ENCODE measurements at places on chromosomes 6 and 20. TPM values are rescaled to one million over a fixed set of nuclear protein-coding genes. Genes with fewer than 3 reads are reported as not detected.
A peak's percentile ranks its signal among the peaks of the same experiment; 100 is the strongest.

PRKN gene
- polyA plus RNA-seq = 0.19 TPM

- no peaks in the 10 kb centered on the region for H3K36me3 ChIP-seq
- H3K4me1 ChIP-seq = peaks cover 46% of the 10 kb centered on the region
- no peaks in the 10 kb centered on the region for H3K27me3 ChIP-seq
- no peak overlapping the region for H3K4me3 ChIP-seq
- peak overlapping the region; percentile 33 for H3K27ac ChIP-seq
These were observed 119.2 kb downstream of the ANKRD60 start for GRCh38 chr20:58109126-58109880.

DNA sequence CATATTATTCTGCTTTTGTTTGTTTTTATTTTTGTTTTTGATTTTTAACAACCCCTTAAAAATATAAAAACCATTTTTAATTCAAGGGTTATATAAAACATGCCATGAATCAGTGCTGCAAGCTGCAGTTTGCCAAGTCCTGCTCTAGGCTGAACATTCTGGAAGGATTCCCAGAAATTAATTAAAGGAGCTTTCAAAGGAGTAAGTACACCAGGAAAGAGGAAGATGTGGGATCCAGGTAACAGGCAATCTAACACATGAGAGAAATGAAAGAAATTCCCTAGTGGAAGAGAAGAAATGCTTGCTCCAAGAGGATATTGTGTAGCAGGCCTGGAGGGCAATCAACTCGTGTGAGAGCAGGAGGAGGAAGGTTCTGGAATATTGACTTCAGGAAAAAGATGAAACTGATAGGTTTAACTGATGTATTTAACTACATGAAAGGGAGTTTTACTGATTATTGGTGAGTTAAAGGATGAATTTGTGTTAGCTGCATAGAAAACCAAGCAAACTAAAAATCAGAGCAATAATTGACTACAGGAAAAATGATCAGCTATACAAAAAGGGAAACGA lies 146.0 kb upstream of the PHACTR1 start:
- no peaks in the 10 kb centered on the region for H3K36me3 ChIP-seq
- no peak overlapping the region for H3K4me3 ChIP-seq
- no peaks in the 10 kb centered on the region for H3K27me3 ChIP-seq
- H3K4me1 ChIP-seq = peaks cover 44% of the 10 kb centered on the region
- H3K27ac ChIP-seq = peak overlapping the region; percentile 50
- no peak for DNase-seq

DNA sequence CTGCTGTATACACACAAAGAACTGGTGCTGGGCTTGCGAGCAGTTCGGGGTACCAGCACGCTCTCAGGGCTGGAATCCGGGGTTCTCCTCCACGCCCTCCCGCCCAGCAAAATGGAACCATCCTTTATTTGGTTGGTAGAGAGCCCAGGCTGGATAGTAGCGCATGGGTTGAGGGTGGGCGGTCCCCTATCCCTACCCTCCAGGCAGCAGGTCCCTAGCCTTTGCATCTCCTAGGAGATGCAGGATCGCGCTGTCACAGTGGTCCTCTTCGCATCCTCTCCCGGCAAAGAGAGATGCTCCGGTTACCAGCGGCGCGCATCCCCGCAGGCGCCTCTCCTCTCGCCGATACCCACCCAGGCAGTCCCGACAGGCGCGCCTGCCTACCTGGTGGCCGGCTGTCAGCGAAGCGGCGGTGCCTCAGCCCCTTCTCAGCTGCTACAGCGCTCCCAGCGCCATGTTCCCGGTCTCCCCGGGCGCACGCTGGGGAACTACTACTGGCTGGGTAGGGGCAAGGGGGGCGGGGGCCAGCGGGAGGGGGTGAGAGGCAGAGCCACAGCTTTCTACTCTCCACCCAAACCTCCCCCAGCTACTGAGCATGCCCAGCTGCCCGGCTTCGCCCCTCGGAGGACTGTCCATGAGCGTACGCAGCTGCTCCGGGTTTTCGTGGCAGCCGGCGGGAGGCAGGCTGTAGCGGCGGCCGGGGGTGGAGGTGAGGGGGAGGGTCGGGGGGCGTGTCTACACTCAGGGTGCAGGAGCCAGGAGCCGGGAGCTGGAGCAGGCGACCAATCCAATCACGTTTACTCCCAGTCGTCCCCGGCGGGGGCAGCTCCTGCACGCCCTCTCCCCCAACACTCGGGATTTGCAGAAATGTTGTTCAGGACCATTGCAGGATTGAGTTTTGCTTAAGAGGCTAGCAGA lies at the start of gene PAK5:
PAK5 (minus strand) TSS at position 699 of the 918 bp plus-strand sequence. CDS start 194,748 bp downstream, outside the sequence.
- peaks cover 21% of the 10 kb centered on the region for H3K27me3 ChIP-seq
- no peak within 1 kb of the TSS for H3K27ac ChIP-seq
- H3K4me3 ChIP-seq = peak within 1 kb of the TSS; percentile 17
- peaks cover 9% of the 10 kb centered on the region for H3K4me1 ChIP-seq
- H3K36me3 ChIP-seq = no peaks in the 10 kb centered on the region
- no peak for DNase-seq

GRCh38 chr6:28910901-28911690 lies 12.7 kb downstream of the TRIM27 start:
- peak overlapping the region; percentile 58 for H3K27ac ChIP-seq
- H3K4me3 ChIP-seq = no peak overlapping the region
- peaks cover 16% of the 10 kb centered on the region for H3K36me3 ChIP-seq
- peaks cover 9% of the 10 kb centered on the region for H3K4me1 ChIP-seq

DNA sequence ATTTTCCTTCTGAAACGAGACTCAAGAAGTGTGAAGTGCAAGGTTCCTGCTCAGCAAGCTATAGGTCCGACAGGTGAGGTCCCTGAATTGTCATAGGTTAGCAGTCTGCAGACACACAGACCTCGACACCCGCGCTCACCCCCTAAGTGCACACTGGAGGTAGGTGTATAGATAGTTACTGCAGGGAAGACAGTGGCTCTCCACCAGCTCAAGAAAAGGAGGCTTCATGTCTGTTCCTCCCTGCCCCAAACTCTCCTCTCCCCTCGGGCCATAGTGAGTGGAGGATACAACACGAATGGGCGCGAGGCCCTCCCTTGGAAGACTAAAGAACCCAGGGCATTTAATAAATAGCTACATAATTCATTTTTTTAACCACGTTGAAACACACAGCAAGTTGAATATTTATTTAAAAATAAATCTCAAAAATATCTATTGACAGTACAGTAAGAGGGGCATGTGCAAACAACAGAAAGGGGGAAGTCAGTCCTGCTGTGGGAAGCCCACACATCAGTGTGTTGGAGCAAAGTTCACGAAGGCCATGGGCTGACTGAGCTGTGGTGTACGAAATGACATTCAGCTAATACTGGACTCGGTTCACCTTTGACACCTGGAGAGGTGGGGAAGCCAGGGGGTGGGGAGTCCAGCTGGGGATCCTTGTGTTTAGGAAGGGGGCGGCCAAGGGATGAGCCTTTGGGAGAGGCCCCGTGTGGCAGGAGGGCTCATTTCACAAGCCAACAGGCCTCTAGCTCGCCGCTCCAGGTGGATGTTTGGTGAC lies 10.7 kb downstream of the SPATA2 start:
- no peak for DNase-seq
- no peak overlapping the region for H3K27ac ChIP-seq
- no peak overlapping the region for H3K4me3 ChIP-seq
- no peaks in the 10 kb centered on the region for H3K27me3 ChIP-seq
- peaks cover 19% of the 10 kb centered on the region for H3K36me3 ChIP-seq

DNA sequence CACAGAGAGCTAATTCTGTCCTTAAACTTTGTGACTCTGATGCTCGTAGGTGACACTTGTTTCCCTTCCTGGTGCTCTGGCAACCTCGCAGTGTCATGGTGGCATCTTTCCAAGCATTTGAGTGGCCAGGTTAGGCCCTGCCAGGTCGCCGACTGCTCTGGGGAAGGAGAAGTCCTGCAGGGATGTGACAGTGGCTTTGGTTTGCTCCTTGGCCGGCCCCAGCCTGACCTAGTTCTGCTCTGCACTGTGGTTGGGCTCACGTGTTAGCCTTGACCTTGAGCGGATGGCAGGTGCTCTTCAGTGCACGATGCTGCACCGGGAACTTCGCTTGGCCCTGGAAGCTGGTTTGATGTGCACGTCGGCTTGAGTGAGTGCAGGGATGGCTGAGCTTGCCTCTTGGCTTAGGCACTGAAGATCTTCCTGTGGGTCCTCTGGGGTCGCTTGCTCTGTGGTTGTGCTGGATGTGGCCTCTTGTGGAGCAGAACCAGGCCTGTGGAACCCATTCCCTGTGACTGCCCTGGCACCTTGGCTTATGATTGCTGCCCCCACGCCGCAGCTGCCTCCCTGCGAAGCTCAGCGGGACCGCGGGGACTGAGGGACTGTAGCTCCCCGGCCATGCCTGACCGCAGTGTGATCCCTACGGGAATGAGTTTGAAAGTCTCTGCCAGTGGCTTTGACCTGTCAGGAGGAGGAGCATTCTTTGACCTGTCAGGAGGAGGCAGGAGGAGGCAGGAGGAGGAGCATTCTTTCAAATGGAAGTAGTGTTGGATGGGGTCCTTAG lies 8.7 kb downstream of the OSBPL2 start:
- H3K4me1 ChIP-seq = peaks cover under 1% of the 10 kb centered on the region
- H3K27ac ChIP-seq = no peak overlapping the region
- peaks cover 3% of the 10 kb centered on the region for H3K36me3 ChIP-seq
- no peak overlapping the region for H3K4me3 ChIP-seq
- no peaks in the 10 kb centered on the region for H3K27me3 ChIP-seq
- no peak for DNase-seq

DNA sequence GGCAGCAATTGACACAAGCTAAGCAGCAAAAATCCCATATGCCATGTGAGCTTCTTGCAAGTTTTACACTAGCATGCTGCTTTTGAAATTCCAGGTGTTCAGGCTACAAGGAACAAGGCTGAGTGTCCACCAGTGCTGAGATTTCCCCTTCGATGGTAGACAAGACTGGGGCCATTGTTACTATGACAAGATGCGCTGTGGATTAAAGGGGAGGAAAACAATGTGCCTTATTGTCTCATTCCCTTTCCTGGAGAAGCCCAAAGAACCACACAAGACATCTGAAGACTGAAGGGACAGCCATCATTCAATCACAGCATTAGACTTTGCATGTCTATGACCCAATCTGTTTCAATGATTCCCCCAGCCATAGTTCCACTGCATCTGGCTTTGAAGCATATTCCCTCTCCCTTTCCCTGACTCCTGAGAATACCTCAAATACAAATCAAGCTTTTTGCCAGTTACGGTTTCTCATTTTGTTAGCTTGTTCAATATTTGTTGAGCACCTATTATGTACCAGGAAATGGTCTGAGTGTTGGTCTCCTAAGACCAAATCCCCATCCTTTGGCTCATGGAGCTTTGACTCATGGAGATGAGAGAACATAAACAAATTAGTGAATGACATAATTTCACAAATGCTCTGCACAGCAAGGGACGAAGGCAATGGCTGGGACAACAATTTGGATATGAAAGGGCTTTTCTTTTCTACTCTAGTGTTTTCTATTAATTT lies 23.4 kb upstream of the SCGN start:
- DNase-seq = no peak
- H3K36me3 ChIP-seq = no peaks in the 10 kb centered on the region
- no peak overlapping the region for H3K4me3 ChIP-seq
- H3K27me3 ChIP-seq = peaks cover 4% of the 10 kb centered on the region
- H3K27ac ChIP-seq = no peak overlapping the region

DNA sequence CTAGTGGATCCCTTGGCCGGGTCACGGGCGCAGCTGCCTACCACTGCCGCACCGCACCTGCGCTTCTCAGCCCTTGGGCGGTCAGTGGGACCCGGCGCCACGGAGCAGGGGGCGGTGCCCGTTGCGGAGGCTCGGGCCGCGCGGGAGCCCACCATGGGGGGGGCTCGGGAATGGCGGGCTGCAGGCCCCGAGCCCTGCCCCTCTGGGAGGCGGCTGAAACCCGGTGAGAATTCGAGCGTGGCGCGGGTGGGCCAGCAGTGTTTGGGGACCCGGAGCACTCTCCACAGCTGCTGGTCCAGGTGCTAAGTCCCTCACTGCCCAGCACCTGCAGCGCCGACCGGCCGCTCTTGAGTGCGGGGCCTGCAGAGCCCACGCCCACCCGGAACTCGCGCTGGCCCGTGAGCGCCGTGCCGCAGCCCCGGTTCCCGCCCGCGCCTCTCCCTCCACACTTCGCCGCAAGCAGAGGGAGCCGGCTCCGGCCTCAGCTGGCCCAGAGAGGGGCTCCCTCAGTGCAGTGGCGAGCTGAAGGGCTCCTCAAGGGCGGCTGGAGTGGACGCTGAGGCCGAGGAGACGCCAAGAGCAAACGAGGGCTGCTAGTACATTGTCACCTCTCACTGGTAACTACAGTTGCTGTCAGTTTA lies 120.5 kb upstream of the TMEM170B start:
- H3K36me3 ChIP-seq = no peaks in the 10 kb centered on the region
- H3K4me1 ChIP-seq = peaks cover 19% of the 10 kb centered on the region
- DNase-seq = no peak

DNA sequence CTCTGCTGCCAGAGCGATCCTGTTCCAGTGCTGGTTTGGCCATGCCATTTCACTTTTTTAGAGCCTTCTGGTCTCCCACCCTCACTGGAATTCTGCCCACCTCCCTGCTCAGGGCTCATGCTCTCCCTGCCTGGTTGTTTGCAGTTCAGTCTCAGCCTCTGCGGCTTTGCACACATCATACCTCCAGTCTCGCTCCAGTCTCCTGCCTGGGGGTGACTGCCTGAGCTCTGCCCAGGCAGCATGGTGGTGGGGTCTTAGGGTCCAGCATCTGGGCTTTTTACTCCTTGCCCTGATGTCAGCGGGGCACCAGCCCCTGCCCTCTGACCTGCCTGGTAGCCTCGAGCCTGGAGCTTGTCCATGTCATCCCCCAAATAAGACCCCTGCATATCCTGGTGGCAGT lies 30.9 kb downstream of the CD83 start:
- H3K27ac ChIP-seq = no peak overlapping the region
- no peaks in the 10 kb centered on the region for H3K36me3 ChIP-seq
- DNase-seq = no peak
- no peaks in the 10 kb centered on the region for H3K4me1 ChIP-seq
- peaks cover 3% of the 10 kb centered on the region for H3K27me3 ChIP-seq
- H3K4me3 ChIP-seq = no peak overlapping the region

DNA sequence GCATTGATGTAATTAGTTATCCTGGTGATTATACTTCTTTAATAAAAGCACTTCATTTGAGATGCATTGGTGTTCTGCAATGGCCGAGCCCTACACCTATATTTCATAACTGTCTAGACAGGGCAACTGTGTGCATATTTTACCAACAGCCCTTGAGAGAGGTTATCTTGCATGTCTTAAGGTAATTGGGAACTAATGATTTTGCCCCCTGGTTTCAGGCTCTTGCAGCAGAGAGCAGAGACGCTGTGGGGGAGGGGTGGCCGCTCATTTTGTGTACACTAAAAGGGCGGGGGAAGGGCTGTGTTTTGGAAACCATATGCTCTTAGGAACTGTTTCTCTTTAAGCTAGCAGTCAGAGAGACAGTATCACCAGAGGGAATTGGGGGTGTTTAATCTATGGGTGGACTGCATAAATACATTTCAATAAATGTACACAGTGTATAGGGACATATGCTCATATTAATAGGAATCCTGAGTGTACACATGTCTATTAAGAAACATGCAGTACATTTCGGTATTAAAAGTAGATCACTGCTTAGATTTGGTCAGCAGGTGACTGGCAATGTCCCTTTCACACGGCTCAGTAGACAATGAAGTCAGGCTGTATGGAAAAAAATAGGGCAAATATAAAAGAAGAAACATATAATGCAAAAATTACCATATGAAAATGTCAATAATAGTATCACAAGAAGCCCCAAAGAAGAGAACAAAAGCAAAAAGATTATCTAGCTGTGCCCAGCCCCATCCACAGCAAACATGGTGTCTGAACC lies 402.9 kb upstream of the CITED2 start:
- H3K27ac ChIP-seq = no peak overlapping the region
- no peaks in the 10 kb centered on the region for H3K36me3 ChIP-seq
- no peak for DNase-seq
- no peak overlapping the region for H3K4me3 ChIP-seq
- no peaks in the 10 kb centered on the region for H3K4me1 ChIP-seq

Data from keratinocyte (primary cell).